ENCODE measurements at places on chromosomes 16 and 17.
A peak's percentile ranks its signal among the peaks of the same experiment; 100 is the strongest.

- no peak for DNase-seq
- H3K4me1 ChIP-seq, result no peaks in the 10 kb centered on the region
- no peaks in the 10 kb centered on the region for H3K36me3 ChIP-seq
Observed at GRCh38 chr16:27534256-27534655, 15.5 kb downstream of the GTF3C1 start.

DNA sequence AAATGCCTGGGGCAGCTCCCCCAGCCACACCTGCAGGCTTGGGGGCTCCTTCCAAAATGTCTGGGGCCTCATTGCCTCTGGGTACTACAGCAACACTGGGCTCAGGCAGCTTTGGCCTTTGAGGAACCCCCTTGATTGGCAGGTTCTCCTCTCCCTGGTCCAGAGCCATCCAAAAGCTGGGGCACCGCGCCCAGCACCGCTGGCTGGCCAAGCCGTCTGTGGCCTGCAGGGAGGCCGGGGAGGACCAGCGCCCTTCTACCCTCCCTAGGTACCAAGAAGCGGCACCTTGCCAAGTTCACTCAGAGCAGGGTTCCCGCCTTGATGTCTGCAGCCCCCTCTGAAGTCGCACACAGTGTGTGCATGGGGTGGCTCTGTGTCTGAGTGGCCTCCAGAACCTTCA, 30.1 kb downstream of the TIMM22 start:
- H3K4me3 ChIP-seq, result no peak overlapping the region
- no peaks in the 10 kb centered on the region for H3K36me3 ChIP-seq
- H3K27me3 ChIP-seq, result no peaks in the 10 kb centered on the region
- H3K27ac ChIP-seq, result no peak overlapping the region
- DNase-seq, result no peak

DNA sequence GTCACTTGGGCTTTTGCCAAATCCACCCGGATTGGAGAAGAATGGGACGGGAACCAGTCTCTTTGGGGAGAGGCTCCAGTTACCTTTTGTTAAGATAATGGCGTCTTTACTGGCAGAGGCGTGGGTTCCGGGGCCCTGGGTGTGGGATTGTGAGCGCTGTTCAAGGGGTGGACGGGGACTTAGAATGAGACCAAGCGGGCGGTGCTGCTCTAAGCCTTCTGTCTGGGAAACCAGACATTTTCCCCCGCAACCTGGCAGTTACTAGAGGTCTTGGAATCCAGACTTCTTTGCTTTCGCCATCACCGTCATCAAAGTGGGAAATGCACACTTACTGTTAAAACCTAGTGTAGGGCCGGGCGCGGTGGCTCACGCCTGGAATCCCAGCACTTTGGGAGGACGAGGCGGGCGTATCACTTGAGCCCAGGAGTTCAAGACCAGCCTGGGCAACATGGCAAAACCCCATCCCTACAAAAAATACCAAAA, 706 bp downstream of the TEN1 start:
- no peaks in the 10 kb centered on the region for H3K36me3 ChIP-seq

DNA sequence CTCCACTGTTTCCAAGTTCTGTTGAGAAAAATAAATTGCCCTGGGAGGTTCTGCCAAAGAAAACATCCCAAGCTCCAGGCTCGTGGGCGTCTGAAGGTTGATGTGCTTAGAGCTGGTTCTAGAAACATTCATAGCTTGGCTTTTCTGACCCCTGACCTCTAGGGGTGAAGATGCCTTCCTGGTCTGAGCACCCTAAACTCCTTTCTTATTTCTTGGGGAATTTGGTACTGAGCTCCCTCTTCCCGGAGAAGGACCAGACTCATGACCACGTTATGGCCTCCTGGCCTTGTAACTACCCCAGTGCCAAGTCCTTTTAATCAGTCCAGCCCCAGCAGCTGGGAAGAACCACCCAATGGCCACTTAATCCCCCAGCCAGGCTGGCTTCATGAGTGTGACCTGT, 66.4 kb downstream of the MYH11 start:
- no peaks in the 10 kb centered on the region for H3K36me3 ChIP-seq
- H3K4me1 ChIP-seq, result no peaks in the 10 kb centered on the region
- H3K27ac ChIP-seq, result peak overlapping the region; percentile 38
- no peaks in the 10 kb centered on the region for H3K27me3 ChIP-seq
- DNase-seq, result no peak
- H3K4me3 ChIP-seq, result no peak overlapping the region

- H3K4me1 ChIP-seq, result no peaks in the 10 kb centered on the region
- H3K36me3 ChIP-seq, result no peaks in the 10 kb centered on the region
- no peaks in the 10 kb centered on the region for H3K27me3 ChIP-seq
Observed at GRCh38 chr17:9916108-9916507, 11.0 kb upstream of the RCVRN start.

Measured in uterus (tissue), 4 donors.